Cerebellar nuclear complex (tissue), 1 donor: ENCODE measurements at places on chromosomes 6 and 20.

DNA sequence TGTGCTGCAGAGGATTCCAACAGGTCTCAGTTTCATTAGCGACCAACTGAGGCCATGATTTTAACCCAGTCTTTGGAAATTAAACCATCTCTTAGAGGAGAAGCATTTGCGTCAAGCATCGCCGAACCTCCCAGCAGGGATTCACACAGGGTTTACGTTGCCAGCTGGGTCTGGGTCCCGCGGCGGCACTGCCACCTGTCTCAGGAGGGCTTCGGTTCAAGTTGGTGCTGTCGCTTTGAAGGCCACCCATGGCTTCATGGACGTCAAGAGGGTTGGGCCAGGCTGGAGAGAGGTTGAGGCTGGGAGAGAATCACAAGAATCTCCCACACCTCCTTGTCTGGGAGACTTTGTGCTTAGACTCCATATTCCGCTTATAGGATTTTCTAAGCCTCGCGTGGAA is 43.0 kb upstream of the FRMD1 start:
- no peak for DNase-seq

GRCh38 chr6:2042956-2043648 is 202.3 kb downstream of the GMDS start:
- no peak for DNase-seq

- no peak for DNase-seq
Measured at GRCh38 chr20:24895431-24895830, 53.6 kb upstream of the CST7 start.

- DNase-seq, result no peak
Measured at GRCh38 chr6:33717934-33718455, 6.5 kb upstream of the UQCC2 start.

DNA sequence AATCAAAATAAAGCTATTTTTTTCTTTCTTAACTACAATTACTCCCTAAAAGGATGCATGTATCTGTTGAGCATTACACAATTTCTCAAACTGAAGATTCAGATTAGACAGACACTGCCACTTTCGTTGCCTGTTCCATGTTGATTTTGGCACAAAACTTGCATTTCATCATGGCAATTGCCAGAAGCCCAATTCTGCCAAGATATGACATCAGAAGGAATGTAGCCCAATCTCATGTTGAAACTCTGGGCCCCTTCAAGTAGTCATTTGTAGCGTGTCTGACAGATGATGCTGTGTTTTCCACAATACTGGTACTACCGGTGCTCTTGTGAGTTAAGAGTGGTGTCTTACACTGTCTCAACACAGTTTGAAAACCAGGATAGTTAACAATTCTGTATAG is 705.4 kb downstream of the PTPRT start:
- no peak for DNase-seq

DNA sequence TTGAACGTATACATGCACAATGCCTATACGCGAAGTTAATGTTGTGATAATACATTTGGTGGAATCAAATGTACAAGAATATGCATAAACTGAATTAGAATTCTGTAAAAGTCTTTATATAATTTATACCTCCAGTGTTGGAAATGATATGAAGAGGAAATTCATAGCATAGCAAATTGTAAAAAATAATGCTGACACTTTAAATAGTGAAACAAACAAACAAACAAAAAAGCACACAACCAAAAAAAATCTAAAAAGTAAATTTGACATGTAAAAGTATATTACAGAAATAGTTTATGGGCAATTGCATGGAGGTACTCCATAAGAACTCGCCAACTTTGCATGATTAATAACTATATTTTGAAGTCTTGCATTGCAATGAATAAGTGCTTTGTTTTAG is 780.9 kb downstream of the TBC1D32 start:
- no peak for DNase-seq

DNA sequence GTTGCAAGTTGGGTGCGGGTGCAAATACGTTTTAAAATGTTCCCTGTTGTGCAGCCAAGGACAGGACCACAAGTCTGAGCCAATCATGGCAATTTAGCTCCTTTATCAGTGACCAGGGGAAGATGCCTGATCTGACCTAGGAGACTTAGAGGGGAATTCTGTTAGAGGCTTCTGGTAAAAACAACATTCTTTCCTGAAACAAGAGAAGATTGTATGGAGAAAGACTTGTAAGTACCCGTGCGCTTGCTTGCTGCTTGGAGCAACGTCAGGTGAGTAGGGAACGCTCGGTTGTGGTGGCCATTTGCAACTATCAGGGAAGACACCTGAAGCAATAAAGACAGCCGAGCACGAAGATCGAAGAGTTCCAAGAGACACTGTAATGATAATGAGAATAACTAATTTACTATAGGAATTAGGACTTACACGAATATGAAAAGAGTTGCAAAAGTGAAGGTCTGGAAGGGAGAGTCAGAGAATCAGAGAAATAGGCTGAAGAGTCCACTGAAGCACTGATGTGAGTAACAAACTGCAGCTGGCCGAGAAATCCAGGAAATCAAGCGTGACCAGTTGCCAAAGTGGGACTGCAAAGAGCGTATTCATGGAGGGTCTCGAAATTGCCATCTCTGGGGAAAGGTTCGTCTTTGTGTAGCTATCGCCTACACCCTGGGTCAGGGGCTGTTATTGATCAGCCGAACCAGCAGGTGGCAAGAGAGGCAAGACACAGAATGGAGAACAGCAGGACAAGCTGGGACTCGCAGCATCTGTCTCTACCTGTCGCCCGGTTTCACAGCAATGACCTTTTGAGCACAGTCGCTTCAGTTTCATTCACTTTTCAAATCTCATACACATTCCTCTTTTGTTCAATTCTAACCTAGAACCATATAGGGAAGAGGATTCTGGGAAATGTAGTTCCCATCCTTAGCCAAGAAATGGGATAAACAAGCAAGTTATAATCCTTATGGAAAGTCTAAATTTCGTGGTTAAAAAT is 26.1 kb downstream of the LOC128125822 start:
- peak; percentile 65 for DNase-seq

GRCh38 chr6:118876198-118876597 is 17.8 kb upstream of the ASF1A start:
- no peak for DNase-seq

DNA sequence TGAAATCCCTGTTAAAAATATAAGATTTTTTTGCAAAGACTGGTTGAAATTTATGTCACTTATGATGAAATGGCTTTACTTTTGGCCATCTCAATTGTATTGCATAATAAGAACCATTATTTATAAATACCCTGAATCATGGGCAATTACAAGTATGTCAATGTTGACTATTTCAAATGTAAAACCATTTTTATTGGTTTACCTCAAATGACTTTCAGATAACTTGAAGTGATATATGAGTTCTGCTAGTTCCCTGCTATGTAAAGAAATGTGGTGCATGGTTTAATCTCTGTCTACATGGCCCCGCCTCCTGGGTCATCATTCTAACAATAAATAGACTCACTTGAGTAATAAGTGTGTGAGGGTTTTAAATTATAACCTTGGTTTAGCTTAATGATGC is 275.6 kb upstream of the PREP start:
- DNase-seq, result no peak

GRCh38 chr20:43022568-43022967 is 167.1 kb downstream of the PTPRT start:
- no peak for DNase-seq

GRCh38 chr6:90885611-90886056 is 298.8 kb upstream of the MAP3K7 start:
- no peak for DNase-seq

- no peak for DNase-seq
Measured at GRCh38 chr6:130946076-130946475, 117.0 kb downstream of the EPB41L2 start.

DNA sequence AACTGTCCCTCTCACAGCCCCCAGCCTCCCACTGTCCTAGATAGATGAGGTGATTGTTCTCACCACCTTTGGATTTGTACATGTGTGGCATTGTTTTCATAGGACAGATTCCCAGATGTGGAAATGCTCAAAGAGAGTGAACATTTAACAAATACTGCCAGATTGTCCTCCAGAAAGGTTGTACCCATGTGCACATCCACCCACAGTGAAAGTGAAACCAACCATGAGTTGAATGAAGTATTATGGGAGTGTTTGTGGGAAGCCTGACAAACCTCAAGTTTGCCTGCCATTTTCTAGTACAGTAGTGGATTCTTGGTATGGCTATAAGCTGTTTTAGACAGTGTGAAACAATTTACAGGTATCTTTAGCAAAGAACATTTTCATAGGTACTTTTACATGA is 42.7 kb downstream of the ANKRD6 start:
- no peak for DNase-seq

- DNase-seq, result no peak
Measured at GRCh38 chr6:87807475-87807874, 105.4 kb upstream of the AKIRIN2 start.

DNA sequence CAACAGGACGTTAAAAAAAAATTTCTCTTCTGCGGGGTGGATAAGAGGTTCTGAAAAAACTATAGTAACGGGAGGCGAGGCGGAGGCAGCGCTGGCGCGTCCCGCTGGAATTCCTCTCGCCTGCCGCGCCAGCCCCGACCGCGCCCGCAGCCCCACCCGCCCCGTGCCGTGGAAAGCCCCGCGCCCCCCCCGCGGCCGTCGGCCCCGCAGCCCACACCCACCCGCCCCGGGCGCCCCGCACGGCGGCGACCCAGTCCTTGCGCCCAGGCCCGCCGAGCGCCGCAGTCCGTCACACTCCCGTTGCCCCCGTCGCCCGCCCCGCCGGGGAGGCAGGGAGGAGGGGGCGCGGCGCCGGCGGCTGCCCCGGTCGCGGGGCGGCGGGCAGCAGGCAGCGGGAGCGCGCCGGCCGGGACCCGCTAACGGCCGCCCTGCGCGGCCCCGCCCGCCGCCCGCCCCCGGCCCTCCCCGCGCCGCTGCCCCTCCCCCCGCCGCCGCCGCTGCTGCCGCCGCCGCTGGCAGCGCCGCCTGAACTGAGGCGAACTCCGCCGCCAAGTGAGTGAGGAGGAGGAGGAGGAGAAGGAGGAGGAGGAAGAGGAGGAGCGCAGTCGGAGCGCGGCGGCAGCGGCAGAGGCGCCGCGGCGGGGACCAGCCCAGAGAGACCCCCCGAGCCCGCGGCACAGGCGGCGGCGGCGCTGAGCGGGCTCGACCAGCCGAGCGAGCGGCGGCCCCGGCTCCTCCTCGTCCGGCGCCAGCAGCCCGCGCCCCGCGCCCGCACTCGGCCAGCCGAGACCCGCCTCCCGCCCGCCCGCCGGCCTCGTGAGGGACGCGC is at the start of gene QKI:
Gene QKI (plus strand): TSS at position 602 of the 829 bp plus-strand sequence. CDS start 476 bp downstream, outside the sequence.
- DNase-seq, result no peak

DNA sequence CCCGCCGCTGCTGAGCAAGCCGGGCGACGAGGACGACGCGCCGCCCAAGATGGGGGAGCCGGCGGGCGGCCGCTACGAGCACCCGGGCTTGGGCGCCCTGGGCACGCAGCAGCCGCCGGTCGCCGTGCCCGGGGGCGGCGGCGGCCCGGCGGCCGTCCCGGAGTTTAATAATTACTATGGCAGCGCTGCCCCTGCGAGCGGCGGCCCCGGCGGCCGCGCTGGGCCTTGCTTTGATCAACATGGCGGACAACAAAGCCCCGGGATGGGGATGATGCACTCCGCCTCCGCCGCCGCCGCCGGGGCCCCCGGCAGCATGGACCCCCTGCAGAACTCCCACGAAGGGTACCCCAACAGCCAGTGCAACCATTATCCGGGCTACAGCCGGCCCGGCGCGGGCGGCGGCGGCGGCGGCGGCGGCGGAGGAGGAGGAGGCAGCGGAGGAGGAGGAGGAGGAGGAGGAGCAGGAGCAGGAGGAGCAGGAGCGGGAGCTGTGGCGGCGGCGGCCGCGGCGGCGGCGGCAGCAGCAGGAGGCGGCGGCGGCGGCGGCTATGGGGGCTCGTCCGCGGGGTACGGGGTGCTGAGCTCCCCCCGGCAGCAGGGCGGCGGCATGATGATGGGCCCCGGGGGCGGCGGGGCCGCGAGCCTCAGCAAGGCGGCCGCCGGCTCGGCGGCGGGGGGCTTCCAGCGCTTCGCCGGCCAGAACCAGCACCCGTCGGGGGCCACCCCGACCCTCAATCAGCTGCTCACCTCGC is 1.5 kb downstream of the ARID1B start:
- DNase-seq, result no peak

- no peak for DNase-seq
Measured at GRCh38 chr20:32687180-32687532, 13.4 kb upstream of the C20orf203 start.

DNA sequence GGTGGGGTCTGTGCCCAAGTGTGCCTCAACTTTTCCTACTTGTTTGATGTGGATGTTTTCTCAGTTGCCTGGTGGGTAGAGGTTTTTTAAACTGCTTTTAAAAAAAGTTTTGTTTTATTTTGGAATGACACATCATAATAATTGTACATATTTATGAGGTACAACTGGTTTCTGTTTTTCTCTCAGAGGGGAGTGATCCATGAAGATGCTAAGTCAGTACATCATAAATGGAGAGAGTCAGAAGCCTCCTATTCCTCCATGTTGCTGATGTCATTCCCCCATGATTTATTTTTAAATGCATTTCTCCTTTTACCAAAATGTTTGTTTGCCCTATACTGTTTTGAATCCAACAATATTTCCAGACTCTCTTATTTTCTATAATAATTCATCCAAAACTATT is 77.3 kb upstream of the CLVS2 start:
- no peak for DNase-seq

DNA sequence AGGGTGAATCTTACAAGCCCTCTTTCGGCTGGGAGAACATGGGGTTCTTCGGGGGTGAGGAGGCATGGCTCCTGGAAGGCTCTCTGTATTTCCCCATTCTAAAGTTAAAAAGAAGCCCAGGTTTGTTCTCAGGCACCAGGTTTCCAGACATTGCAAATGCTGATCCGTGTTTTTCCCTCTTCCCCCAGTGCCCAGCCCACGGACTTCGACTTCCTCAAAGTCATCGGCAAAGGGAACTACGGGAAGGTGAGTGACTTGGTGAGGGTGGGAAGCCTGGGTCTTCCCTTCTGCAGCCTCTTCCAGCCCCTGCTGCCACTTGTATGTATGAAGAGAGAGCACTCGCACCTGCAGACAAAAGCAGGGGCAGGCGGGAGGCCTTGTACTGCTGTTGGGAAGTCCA is 8.7 kb downstream of the SGK2 start:
- no peak for DNase-seq

- no peak for DNase-seq
Measured at GRCh38 chr20:11372876-11373790, 544.6 kb upstream of the BTBD3 start.

DNA sequence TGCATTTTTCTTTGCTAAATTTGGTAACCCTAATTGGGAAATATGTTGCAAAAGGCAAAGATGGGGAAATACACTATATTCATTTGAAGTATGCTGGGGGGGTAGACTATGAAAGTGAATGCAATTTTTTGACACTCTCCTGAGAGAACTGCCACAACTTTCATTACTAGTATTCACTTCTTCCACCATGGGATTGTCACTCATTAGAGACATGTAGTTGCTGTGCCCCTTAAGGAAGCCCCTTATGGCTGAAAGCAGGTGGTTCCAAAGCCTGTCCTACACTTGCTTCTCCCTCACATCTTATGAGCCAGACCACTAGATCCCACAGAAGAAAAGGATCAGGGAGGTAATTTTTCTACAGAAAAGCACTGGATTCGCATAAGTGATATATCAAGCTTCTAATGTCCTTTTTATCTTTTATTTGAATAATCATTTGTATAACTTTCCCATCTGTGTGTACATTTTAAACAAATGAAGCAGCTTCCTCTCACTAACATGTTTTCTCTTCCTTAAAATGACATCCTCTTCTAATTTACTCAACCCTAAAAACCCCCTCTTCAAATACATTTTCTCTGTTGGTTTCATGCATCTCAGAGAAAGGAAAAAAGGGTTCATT is 83.8 kb downstream of the GCLC start:
- DNase-seq, result no peak
